Activated naive CD4-positive, alpha-beta T cell (primary cell): ENCODE measurements at places on chromosomes 7 and 10.

DNA sequence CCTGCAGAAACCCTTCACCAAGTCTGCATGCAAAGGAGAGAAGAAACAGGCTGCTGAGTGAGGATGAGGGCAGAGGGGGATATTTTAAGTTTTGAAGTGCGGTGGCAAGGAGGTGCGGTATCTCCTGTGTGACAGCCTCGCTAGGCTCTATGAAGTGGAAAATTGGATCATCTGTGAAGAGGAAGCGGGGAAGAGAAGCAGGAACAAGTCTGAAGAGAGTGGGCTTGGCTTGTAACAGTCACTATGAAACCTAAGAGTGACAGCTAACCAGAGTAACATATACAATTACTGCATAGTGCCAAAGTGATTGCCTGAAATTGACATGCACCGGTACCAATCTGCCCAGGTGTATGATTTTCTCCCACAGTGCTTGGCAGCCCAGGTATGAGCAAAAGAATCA, 287.5 kb upstream of the KLF14 start:
- DNase-seq, result no peak

DNA sequence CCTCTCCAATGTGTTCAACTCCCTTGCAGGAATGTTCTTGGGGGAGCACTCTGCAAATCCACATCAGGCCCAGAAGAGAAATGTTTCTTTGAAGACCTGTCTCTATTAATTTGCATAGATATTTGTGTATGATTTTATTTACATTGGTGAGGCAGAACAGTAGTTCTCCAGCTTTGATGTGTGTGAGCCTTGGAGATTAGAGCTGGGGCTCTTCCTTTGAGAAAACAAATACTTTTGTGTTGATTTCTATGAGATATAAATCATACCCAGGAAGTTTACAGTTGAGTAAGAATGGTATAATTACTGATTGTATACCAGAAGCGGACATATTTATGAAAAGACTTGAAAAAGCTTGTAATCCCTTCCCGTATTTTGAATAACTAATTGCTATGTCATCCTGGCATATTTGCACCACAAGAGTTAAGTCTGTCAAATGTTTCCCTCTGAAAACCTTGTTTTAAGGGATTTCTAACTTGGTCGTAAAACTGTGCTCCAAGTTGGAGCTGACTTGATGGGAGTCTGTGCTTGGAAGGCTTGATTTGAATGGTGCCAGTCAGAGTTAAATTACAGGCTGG, 468.5 kb downstream of the LRMDA start:
- DNase-seq, result no peak

DNA sequence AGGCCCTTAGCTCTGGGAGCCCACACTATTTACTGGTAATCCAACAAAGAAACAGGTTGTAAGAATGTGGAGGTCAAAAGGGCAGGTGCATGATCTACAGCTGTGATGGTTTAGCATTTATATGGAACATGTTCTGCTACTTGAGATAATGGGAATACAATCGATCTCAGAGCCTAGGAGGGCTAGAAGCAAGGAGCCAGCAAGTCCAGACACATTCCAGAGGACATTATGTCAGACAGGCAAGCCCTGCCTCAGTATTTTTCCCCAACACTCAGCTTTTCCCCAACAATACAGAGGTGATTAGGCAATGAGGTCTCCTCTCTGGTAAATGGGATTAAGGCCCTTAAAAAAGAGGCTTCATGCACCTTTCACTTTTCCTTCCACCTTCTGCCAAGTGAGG, 21.4 kb upstream of the GNAT3 start:
- DNase-seq, result no peak

- DNase-seq, result no peak
These were observed 387.2 kb downstream of the CNTNAP2 start for GRCh38 chr7:146503844-146504243.

GRCh38 chr7:26167303-26167934, 15.4 kb downstream of the NFE2L3 start:
- DNase-seq, result no peak

DNA sequence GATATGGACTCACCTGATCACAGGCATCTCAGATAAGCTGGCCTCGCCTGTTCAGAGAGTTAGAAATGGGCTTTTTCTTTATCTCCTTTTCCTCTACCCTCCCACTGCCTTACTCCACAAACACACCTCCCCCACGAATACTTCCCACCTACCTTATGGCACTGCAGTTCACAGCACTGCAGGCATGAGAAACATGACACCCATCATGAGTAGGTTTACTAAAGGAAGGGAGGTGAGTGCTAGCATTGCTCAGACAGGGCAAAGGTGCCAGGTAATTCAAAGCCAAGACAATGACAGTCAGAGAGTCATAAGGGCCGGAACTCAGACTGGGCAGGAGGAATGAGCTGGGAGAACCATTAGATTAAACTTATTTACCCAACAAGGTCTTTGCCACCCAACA, 220.6 kb downstream of the FAM107B start:
- DNase-seq, result no peak

DNA sequence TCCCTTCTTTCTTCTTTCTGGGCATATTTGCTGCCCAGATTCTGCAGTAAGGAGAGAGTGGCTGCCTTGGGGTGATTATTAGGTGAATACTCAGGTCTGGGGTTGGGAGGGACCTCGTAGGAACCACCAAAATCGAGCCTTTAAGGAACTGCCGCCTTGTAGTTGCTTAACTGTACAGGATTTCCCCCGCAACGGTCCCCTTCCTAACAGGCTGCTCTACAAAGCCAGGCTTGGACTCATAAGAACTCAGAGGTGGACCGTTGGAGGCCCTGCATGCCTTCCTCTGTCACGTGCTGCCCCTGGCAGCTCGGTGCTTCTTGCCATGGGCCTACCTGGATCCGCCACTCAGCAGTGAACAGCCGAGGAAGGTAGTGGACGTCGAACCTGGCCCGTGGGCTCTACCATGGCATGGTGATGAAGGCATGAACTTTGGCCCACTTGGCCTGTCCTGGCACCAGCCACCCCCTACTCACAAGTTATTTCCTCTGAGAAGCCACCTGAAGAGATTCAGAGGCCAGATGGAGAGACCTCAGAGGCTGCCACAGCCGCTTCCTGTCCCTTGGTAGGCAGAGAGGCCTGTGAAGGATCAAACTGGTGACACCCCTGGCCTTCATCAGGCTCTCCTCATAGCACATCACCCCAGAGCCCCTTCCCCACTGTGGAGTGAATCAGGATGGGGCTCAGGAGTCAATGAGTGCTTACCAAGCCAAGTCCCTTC, 54.6 kb downstream of the NOD1 start:
- DNase-seq, result no peak

DNA sequence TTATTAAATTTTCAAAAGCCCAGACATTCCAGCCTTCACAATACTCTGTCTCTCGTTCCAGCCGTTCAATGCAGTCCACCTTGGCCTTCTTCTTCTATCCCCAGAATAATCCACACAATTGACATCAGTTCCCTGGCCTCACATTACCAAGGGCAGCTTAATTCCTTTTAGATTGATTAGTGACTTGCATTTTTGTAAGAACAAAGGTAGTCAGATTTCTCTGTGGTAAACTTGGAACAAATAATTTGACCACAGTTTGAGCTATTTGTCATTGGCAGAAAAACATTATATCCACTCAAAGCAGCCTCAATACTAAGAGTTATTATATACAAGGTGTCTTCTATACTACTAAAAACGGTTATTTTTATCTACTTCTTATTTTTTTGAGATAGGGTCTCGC, 5.1 kb upstream of the CYTH3 start:
- no peak for DNase-seq

- no peak for DNase-seq
These were observed 39.5 kb downstream of the RBM28 start for GRCh38 chr7:128304212-128304611.

- DNase-seq, result no peak
These were observed 97.8 kb upstream of the KLF6 start for GRCh38 chr10:3882855-3883254.

- DNase-seq, result no peak
These were observed 227.7 kb downstream of the SKIDA1 start for GRCh38 chr10:21297603-21298383.
